ENCODE measurements at places on chromosomes 12 and 14. TPM values are rescaled to one million over a fixed set of nuclear protein-coding genes. Genes with fewer than 3 reads are reported as not detected.

DNA sequence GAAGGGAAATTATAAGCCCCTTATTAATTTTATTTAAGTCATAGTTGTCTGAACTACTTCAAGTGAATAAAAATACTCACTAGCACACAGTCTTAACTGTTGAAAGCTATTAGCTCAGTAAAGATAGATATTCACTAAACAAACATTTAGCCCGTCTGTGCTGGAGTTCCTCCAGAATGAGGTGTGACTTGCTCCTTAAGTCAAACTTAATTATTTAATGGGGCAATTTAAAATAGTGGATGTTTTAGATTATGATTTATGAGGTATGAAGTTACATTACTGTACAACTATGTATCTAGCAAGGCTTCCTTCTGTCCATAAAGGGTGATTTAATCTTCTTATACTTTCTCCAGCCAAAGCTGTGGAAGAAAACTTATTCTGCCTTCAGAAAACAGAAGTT, 414.0 kb upstream of the FLRT2 start:
- no peak overlapping the region for H3K4me3 ChIP-seq
- no peak overlapping the region for H3K27ac ChIP-seq
- DNase-seq, result no peak
- H3K4me1 ChIP-seq, result no peaks in the 10 kb centered on the region

DNA sequence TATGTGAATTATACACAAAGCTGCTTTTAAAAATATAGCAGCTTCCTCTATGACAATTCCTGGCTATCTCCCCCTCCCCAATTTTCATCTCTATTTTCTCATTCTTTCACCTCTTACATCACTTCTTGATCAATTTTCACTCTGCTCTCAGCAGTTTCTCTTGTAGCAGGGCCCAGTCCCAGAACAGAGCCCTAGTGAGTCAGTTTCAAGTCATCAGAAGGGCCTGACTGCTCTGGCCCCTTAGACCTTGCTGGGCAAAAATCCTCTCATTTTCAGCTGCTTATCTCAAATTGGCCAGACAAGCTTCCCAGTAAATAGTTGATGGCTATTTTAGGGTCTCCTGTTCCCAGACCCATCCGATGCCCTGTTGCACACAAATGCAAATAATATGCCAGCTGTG, 101.4 kb downstream of the TTC7B start:
- H3K4me3 ChIP-seq, result no peak overlapping the region
- H3K27ac ChIP-seq, result no peak overlapping the region
- no peaks in the 10 kb centered on the region for H3K27me3 ChIP-seq
- H3K4me1 ChIP-seq, result peaks cover 16% of the 10 kb centered on the region
- DNase-seq, result no peak

GRCh38 chr14:72578514-72578913, 315.4 kb downstream of the DPF3 start:
- DNase-seq, result no peak
- no peak overlapping the region for H3K27ac ChIP-seq
- H3K36me3 ChIP-seq, result no peaks in the 10 kb centered on the region
- peaks cover 8% of the 10 kb centered on the region for H3K4me1 ChIP-seq
- no peak overlapping the region for H3K4me3 ChIP-seq

DNA sequence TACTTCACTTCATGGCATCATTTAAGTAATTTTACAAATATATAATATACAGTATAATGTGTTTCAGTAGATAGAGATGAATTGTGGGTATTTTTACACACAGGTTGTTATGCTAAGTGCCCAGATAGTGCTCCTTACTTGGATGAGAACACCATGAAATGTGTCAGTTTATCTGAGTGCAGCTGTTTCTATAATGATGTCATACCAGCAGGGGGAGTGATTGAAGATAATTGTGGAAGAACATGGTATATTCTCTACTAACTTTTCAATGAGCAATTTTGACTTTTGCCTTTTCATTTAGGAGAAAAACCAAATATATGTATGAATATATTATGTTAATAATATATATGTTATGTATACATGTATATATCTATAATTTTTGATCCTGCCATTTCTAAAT, 221.6 kb downstream of the LRRK2 start:
- H3K4me3 ChIP-seq, result no peak overlapping the region
- no peaks in the 10 kb centered on the region for H3K27me3 ChIP-seq
- no peaks in the 10 kb centered on the region for H3K36me3 ChIP-seq
- DNase-seq, result no peak
- H3K27ac ChIP-seq, result no peak overlapping the region

- H3K4me1 ChIP-seq, result peaks cover 71% of the 10 kb centered on the region
- DNase-seq, result no peak
- no peaks in the 10 kb centered on the region for H3K36me3 ChIP-seq
Measured at GRCh38 chr12:101828463-101829196, 2.1 kb downstream of the GNPTAB start.

- peaks cover 7% of the 10 kb centered on the region for H3K4me1 ChIP-seq
- H3K4me3 ChIP-seq, result no peak overlapping the region
- H3K36me3 ChIP-seq, result no peaks in the 10 kb centered on the region
- H3K27me3 ChIP-seq, result no peaks in the 10 kb centered on the region
Measured at GRCh38 chr14:81673930-81674329, 140.3 kb upstream of the SEL1L start.

DNA sequence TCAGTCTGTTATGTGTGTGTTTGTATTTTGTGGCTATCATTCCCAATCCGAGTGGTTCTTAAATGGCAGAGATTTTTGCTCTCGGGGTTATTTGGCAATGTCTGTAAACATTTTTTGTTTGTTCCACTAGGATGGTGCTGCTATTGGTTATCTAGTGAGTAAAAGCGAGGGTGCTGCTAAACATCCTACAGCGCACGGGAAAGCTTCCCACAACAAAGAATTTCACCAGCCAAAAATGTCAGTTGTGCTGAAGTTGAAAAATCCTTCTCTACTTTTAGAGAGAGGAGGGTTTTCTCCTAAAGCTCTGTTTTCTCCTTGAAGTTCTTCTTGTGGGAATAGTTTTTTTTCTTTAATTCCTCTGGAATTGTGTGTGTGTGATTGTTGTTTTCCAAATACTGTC, 2.4 kb downstream of the EXD2 start:
- H3K27ac ChIP-seq, result no peak overlapping the region
- H3K4me1 ChIP-seq, result peaks cover 15% of the 10 kb centered on the region
- no peaks in the 10 kb centered on the region for H3K36me3 ChIP-seq
- no peaks in the 10 kb centered on the region for H3K27me3 ChIP-seq
- no peak for DNase-seq

DNA sequence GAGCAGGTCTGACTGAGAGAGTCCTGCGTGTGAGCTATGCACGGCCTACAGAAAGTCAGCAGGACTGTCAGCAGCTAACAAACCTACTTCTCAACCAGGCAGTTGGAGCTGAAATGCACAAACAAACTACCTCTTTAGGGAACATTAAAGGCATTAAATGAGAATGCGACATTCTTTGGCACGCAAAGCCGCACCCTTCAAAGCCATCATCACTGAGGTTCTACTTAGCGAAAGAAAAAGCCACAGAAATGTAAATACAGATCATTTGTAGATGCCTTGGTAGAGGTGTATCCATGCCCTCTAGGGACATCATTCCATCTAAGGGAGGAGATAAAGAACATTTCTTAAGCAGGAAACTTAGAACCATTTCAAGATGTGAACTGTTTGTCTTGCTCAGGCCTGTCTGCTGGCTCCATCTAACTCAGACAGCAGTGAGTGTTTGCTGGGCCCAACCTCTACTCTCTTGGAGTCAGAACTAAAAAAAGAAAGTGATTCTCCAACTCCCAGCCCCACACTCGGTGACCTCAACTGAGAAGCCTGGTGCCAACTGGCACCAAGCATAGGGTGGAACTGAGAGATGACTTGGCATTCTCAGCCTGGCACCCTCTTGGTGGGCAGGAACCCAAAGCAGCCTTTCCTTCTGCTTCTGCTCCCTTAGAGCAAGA, 63.5 kb upstream of the MBIP start:
- H3K27me3 ChIP-seq, result no peaks in the 10 kb centered on the region
- no peak overlapping the region for H3K4me3 ChIP-seq
- DNase-seq, result peak; percentile 51
- H3K36me3 ChIP-seq, result no peaks in the 10 kb centered on the region
- peaks cover 10% of the 10 kb centered on the region for H3K4me1 ChIP-seq
- H3K27ac ChIP-seq, result peak overlapping the region; percentile 63

- no peak overlapping the region for H3K27ac ChIP-seq
- H3K27me3 ChIP-seq, result peaks cover 9% of the 10 kb centered on the region
- no peaks in the 10 kb centered on the region for H3K4me1 ChIP-seq
Measured at GRCh38 chr14:97916100-97916499, 1118.9 kb downstream of the VRK1 start.

The TPH2 gene
- not detected for total RNA-seq

The SLC4A8 gene
- total RNA-seq, result 0.14 TPM

Measured in left ventricle myocardium inferior (tissue), 1 donor.